Stimulated activated CD8-positive, alpha-beta memory T cell treated with anti-CD3 and anti-CD28 coated beads, Interleukin-15, amount 100 ng/mL, for 4 hours (primary cell): ENCODE measurements at places on chromosomes 5 and 9.

DNA sequence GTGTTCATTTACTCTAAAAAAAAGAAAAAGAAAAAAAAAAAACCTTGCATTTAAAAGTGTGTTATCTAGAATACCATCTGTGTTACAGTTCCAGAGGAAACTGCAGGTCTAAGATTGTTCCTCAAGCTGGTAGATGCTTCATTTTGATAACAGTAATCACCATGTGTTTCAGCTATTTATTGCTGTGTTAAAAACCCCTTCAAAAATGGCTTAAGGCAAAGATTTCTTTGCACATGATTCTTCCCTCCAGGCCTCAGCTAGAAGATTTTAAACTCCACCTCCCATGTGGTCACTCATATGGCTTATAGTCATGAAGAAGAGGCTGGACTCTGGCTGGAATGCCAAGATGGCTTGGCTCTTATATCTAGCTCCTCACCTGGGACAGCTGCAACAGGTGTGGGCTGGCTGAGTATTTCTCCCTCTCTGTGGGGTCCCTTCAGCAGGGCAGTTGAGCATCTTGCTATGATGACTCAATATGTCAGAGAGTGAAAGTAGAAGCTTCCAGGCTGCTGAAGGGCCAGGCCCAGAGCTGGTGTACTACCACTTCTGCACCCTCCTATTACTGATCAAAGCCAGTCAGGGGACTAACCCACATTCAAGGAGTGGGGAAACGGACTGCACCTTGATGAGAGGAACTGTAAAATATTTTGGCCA, 920.4 kb upstream of the DMAC1 start:
- no peak for DNase-seq

DNA sequence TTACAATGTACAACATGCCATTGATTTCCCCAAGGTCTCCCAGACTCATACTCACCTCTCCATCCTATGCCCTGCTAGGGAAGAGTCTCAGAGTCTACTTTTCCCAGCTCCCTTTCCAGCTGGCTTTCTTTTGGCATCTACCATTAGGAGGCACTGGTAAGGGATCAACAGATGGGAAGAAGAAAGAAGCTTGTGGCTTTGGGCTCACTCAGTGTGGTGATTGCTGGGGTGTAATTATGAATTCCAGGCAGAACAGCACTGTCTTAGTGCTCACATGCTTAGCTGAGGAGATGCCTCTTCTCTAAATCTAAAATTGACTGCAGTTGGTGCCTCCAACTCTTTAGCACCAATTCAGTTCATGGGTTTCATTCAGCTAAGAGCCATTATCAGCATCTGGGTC, 330.0 kb downstream of the PSAT1 start:
- no peak for DNase-seq

GRCh38 chr5:160450164-160450932, 28.7 kb downstream of the PTTG1 start:
- no peak for DNase-seq

DNA sequence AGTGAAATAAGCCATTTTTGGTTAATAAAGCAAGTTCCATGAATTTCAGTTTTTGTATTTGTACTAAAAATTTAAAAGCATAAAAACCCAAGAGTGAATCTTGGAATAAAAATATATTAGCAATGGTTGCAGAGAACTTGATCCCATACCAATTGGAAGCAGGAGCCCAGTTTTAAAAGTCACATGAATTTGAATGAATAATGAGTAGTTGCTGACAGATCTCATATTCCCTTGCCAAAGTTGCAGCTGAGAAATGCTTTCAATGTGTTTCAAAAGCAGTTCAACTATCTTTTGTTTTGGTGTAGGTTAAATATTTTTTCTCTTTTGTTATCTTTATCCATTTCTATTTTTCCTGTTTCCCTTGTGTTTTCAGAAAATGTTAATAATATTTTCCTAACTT, 818.6 kb downstream of the CDH18 start:
- DNase-seq, result no peak

DNA sequence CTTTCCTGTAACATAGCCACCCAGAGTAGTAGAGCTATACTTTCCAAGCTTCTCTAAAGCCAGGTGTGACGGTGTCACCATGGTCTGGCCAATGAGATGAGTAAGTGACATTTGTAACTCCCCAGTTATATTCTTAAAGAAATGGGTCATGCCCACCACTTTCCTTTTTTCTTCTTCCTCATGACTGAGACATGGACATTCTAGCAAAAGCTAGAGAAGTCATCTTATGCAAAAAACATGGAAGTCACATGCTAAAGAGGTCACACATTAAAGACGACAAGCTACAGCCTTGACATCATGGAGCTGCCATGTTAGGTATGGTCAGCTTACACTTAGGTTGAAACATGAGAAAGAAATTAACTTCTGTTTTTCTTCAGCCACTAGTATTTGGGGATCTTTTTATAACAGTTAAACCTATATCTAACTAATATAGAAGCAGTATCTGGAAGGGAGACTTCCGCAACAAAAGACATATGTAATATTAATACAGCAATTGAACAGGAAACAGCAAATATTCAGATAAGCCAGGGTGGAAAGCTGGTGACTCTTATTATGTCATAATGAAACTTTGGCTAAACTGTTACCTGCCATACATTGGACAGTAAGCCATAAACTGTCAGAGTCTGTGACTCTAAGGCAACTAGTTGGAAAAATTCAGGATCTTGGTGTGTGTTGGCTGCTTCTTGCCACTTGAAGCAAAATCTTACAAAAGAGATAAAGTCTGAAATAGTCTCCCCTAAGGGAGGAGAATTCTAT, 54.7 kb upstream of the SNX2 start:
- no peak for DNase-seq

DNA sequence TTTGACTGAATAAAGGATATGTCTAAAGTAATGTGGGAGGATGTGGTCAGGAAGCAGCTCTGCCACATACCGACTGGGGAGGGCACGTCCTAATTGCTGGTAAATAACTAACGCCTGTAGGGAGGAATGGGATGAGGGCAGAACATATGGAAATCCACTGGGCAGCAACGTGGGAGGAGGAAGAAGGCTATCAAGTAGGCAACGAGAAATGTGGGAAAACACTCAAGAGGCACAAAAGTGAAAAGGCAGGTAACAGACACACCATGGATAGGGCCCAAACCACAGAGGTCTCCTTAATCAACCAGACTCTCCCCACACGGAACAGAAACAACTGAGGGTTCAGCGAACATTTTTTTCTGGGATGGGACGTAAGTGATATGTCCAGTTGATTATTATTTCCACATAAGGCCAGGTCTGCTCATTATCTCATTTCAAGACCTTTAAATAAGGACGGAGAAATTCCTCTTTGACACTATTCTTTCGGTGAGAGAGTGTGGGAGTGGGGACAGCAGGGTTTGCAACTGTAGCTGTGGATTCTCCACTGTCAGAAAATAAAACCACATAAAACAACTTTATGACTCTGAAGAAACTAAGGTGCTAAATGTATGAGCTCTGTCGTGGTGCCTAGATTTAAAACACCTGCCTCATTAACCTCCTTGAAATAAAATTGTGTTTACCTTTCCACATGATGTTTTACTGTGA, 17.0 kb downstream of the IARS1 start:
- no peak for DNase-seq

- DNase-seq, result no peak
Observed at GRCh38 chr9:38134611-38135237, 65.7 kb upstream of the SHB start.

- DNase-seq, result no peak
Observed at GRCh38 chr5:65394087-65394486, 87.6 kb downstream of the ADAMTS6 start.

DNA sequence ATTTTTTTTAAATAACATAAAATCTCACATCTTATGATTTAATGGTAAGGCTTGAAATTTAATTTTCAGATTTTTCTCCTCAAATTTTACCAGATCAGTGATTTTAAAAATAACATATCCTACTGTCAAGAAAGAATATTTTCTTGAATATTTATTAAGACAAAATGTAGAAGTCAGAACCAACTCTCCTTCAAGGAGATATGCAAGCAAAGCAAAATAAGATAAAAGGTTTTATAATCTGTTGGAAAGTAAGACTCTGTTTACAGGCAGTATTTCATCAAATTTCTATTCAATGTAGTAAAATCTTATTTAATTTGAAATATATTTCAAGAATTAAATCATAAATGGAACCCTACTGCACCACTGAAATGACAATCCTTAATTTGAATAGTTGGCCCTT, 7.3 kb downstream of the AP3B1 start:
- DNase-seq, result no peak

DNA sequence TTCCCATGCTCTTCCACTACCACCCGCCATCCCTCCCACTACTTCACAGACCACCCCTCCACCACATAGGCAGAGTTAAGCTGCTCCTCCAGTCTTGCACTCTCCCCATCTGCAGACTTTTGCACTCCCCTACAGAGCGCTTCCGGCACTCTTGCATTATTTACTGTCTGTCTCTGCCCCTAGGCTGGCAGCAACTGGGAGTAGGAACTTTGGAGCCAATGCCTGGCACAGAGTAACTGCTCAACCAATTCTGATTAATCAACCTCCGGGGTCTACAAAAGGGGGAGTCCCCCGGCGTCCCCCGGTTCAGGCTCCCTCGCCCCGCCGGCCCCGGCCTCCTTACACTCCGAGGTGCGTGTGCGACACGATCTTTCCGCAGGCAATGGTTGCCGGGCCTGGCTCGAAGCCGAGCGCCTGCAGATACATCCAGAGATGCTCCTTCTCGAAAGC, 498 bp downstream of the HAUS6 start:
- no peak for DNase-seq

DNA sequence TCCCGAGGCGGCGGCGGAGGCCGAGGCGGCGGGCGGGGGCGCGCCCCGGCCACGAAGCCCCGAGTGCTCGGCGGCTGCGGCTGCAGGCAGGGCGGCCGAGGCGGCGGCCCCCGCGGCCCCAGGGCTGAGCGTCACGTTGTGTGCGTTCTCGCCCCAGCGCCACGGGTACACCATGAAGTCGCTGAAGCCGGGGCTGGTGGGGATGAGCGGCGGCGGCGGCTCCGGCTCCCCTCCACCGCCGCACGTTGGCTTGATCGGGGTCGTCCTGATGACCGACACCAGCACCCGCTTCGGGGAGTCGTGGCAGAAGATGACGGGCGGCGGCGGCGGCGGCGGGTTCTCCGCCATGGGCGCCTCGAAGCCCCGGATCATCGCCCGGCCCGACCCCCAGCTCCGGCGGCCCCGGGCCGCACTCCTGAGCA, 498 bp downstream of the ZNF367 start:
- no peak for DNase-seq

- no peak for DNase-seq
Observed at GRCh38 chr5:10315201-10315600, 7.5 kb upstream of the CMBL start.

DNA sequence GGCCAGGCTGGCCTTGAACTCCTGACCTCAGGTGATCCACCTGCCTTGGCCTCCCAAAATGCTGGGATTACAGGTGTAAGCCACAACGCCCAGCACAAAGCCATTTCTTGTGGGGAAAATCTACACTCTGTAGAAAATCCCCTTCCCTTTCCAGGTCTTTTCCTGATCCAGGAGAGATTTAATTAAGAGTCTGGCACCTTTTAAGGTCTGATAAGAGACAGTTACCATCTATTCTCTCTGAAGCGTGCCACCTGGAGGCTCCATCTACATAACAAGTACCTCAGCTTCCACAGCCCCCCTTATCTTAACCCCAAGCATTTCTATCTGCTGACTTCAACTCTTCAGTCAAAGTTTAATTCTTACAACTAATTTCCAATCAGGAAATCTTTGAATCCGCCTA, 71.4 kb upstream of the CDK20 start:
- DNase-seq, result no peak

DNA sequence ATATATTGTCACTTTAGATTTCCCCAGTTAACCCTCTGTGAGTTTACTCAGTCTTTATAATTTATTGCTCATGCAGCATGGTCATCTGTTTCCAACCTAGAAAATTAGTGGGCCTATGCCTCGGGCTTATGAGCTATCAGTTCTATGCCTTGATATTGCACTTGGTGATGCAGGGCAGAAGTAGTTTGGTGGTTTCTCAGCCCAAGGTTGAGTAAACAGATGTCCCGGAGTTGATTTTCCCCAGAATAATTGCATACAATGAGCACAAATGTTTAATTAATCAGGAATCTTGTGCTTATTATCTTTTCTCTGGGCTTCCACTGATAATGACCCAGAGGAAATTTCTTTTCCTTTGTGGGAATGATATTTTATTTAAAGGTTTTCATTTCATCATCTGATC, 474.0 kb downstream of the CCDC171 start:
- no peak for DNase-seq

DNA sequence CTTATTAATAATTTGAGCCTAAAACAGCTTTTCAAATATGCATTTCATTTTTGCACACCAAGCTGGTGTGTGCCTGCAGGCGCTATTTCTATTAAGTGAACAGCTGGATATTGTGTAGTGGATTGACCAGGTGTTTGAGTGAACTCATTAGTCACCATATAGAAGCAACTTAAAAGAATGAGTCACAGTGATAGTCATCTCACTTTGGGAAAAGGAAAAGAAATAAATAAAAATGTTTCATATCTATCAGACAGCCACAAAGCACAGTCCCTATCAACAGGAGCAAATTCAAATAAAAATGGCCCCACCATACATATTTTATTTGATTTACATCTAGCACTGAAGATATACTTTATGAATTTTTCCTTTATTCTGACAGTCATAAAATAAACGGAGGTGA, 456.5 kb upstream of the CDH9 start:
- no peak for DNase-seq

GRCh38 chr9:87245271-87245670, 252.4 kb upstream of the DAPK1 start:
- DNase-seq, result no peak

GRCh38 chr9:95127249-95128176, 190.0 kb downstream of the FANCC start:
- DNase-seq, result peak; percentile 21

GRCh38 chr9:70573308-70573707, 158.9 kb upstream of the KLF9 start:
- no peak for DNase-seq

DNA sequence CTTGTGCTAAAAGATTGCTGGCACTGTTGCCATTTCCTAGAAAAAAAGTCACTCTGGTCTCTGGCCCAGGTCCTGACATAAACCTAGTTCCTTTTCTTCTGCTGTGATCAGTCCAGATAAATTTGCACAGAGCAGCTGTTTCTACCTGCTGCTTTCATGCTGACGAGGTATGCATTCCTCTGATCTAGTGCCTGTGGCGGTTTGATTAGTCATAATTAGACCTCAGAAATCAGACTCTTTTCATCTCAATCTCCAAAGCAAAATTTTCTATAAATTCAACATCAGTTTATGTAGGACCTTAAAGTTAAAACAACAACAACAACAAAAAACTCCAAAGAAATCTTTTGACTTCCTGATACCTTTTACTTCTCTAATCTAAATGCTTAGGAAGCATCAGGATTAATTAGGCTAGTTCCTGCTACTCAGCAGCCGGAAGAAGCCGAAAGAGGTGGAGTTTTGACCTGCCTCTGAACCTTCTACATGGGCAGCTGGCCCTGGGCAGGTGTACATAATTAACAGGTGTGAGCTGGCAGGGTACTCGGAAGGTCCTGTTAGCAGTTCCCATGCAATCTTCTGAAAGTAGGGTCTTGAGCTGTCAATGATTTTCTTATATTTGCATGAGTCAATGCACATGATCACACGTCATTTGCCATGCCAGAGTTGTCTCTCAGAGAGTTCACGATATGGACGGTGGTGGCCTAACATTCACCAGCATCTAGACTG, 83.3 kb upstream of the CCDC112 start:
- no peak for DNase-seq

- no peak for DNase-seq
Observed at GRCh38 chr9:7165331-7165975, 407.7 kb downstream of the KDM4C start.
